Naive thymus-derived CD4-positive, alpha-beta T cell (primary cell): ENCODE measurements at places on chromosomes 12 and 14. TPM values are rescaled to one million over a fixed set of nuclear protein-coding genes. Genes with fewer than 3 reads are reported as not detected.

The FSCB gene
- total RNA-seq, result not detected

The DBX2 gene
- total RNA-seq, result not detected

The CCDC85C gene
- 7.8 TPM for total RNA-seq

The PLEKHD1 gene
- 0.30 TPM for total RNA-seq

The ADAMTS20 gene
- total RNA-seq, result not detected in 2 replicates

The CACNA2D4 gene
- total RNA-seq, result 23.4 TPM

The ITFG2 gene
- total RNA-seq, result 76.3 TPM

The RASSF8 gene
- not detected for total RNA-seq

The PLA2G1B gene
- total RNA-seq, result not detected

GRCh38 chr14:60720391-60720790 lies 3.8 kb downstream of the SIX4 start:
- no peak overlapping the region for H3K4me3 ChIP-seq
- no peak for DNase-seq
- no peaks in the 10 kb centered on the region for H3K36me3 ChIP-seq
- peaks cover 5% of the 10 kb centered on the region for H3K4me1 ChIP-seq
- H3K27ac ChIP-seq, result no peak overlapping the region

GRCh38 chr14:104451474-104451873 lies 128.1 kb upstream of the C14orf180 start:
- H3K4me1 ChIP-seq, result no peaks in the 10 kb centered on the region
- no peak overlapping the region for H3K27ac ChIP-seq
- DNase-seq, result no peak
- no peak overlapping the region for H3K4me3 ChIP-seq
- no peaks in the 10 kb centered on the region for H3K36me3 ChIP-seq
- no peaks in the 10 kb centered on the region for H3K27me3 ChIP-seq

- H3K27me3 ChIP-seq, result no peaks in the 10 kb centered on the region
- DNase-seq, result peak; percentile 98
- peaks cover 7% of the 10 kb centered on the region for H3K4me1 ChIP-seq
- peak within 1 kb of the TSS; percentile 90 for H3K4me3 ChIP-seq
Observed at GRCh38 chr12:25195056-25195971, at the start of the genes DNAI7 and ETFRF1. DNAI7 (minus strand) TSS chr12:25195160; CDS start chr12:25195078, 82 bp downstream. ETFRF1 (plus strand) TSS chr12:25195237; CDS start chr12:25203957, 8,720 bp downstream.

GRCh38 chr14:60944204-60944603 lies 36.7 kb downstream of the TRMT5 start:
- no peak overlapping the region for H3K4me3 ChIP-seq
- H3K36me3 ChIP-seq, result no peaks in the 10 kb centered on the region
- H3K27ac ChIP-seq, result no peak overlapping the region
- DNase-seq, result no peak
- H3K4me1 ChIP-seq, result no peaks in the 10 kb centered on the region
- H3K27me3 ChIP-seq, result no peaks in the 10 kb centered on the region

- DNase-seq, result no peak
- H3K36me3 ChIP-seq, result no peaks in the 10 kb centered on the region
- H3K4me3 ChIP-seq, result no peak overlapping the region
- no peak overlapping the region for H3K27ac ChIP-seq
Observed at GRCh38 chr12:14313379-14314138, 51.9 kb upstream of the ATF7IP start.

GRCh38 chr12:88993651-88994050 lies 358.6 kb downstream of the DUSP6 start:
- no peaks in the 10 kb centered on the region for H3K36me3 ChIP-seq
- DNase-seq, result no peak
- H3K27ac ChIP-seq, result no peak overlapping the region
- no peak overlapping the region for H3K4me3 ChIP-seq

- DNase-seq, result no peak
- H3K36me3 ChIP-seq, result no peaks in the 10 kb centered on the region
- no peak overlapping the region for H3K27ac ChIP-seq
- no peak overlapping the region for H3K4me3 ChIP-seq
- no peaks in the 10 kb centered on the region for H3K27me3 ChIP-seq
- H3K4me1 ChIP-seq, result no peaks in the 10 kb centered on the region
Observed at GRCh38 chr12:42985506-42985905, 396.0 kb upstream of the PRICKLE1 start.

DNA sequence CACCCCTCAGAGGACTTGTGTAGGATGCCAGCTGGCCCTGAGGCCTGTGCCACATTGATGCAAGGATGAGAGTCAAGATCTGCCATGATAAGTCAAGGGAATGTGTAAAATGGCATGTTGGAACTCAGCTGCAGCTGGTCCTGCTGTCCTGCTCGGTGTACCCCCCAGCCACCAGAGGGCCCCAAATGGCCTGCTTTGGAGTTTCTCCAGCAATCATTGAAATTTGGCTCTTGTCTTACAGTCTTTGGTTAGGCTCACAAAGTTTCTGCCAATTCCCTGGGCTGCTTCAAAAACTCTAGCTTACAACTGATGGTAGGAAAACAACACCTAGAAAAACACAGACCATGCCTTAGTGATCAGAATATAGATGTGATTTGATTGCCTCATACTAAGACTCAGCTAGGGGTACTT lies 76.8 kb downstream of the HSD17B6 start:
- no peak for DNase-seq
- H3K4me3 ChIP-seq, result no peak overlapping the region
- H3K27me3 ChIP-seq, result no peaks in the 10 kb centered on the region
- H3K36me3 ChIP-seq, result no peaks in the 10 kb centered on the region
- peaks cover 10% of the 10 kb centered on the region for H3K4me1 ChIP-seq

- peak; percentile 25 for DNase-seq
- H3K27ac ChIP-seq, result peak overlapping the region; percentile 97
- H3K4me1 ChIP-seq, result peaks cover 43% of the 10 kb centered on the region
- peaks cover 13% of the 10 kb centered on the region for H3K36me3 ChIP-seq
- H3K4me3 ChIP-seq, result peak overlapping the region; percentile 92
Observed at GRCh38 chr12:120536064-120536791, 2.1 kb downstream of the RNF10 start.

GRCh38 chr14:51564460-51564859 lies 87.2 kb upstream of the FRMD6 start:
- no peak for DNase-seq
- no peak overlapping the region for H3K4me3 ChIP-seq
- H3K27ac ChIP-seq, result no peak overlapping the region
- no peaks in the 10 kb centered on the region for H3K36me3 ChIP-seq

DNA sequence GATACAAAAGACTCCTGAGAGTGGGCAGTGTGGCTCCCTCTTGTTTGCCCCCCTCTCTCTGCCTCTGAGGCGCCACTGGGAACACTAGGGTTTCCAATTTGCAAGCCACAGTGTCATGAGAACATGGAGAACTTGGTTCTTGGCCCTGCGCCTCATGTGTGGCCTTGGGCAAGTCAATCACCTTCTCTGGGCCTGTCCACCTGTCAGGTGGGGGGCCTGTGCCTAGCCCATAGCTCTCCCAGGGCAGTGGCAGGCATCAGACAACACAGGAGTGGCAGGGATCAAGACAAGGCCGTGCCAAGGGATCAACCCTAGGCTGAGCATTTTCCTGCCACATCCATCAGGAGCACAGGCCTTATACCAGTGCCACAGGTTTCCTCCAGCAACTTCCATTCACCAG lies 185.3 kb downstream of the CALM1 start:
- DNase-seq, result no peak
- no peaks in the 10 kb centered on the region for H3K36me3 ChIP-seq
- H3K4me1 ChIP-seq, result no peaks in the 10 kb centered on the region
- H3K4me3 ChIP-seq, result no peak overlapping the region
- no peaks in the 10 kb centered on the region for H3K27me3 ChIP-seq

DNA sequence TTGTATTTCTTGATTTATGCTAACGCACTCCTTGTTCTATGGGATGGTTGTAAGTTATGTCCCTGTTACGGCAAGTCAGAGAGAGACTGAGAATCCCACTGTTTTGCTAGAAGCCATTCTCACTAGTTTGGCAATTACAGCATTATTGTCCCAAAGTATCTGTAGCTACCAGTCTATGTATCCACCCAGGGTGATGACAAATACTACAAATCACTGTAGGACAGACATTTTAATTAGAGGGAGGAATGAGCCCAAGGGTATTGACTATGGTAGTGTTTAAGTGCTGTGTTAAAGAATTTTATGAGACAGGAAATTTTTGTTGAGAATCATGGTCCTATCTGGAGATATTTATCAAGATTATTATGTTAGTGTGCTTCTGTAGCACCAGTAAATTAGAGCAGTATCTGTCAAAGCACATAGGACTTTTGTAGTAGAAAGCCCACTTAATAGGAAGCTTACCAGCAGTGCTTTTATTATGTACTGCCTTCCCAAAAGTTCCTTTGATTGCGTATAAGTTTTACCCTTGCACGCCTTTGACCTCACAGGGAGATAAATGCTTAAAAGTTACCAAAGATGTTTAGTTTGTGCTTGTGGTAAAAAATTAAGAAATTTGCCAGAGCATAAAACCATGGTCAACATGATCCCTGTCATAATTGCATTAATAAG lies 10.7 kb downstream of the PRKCH start:
- H3K4me1 ChIP-seq, result peaks cover 60% of the 10 kb centered on the region
- no peaks in the 10 kb centered on the region for H3K27me3 ChIP-seq
- H3K36me3 ChIP-seq, result no peaks in the 10 kb centered on the region

GRCh38 chr14:80475074-80475473 lies 263.8 kb upstream of the DIO2 start:
- H3K27me3 ChIP-seq, result no peaks in the 10 kb centered on the region
- no peak overlapping the region for H3K4me3 ChIP-seq
- no peaks in the 10 kb centered on the region for H3K4me1 ChIP-seq
- H3K27ac ChIP-seq, result no peak overlapping the region

DNA sequence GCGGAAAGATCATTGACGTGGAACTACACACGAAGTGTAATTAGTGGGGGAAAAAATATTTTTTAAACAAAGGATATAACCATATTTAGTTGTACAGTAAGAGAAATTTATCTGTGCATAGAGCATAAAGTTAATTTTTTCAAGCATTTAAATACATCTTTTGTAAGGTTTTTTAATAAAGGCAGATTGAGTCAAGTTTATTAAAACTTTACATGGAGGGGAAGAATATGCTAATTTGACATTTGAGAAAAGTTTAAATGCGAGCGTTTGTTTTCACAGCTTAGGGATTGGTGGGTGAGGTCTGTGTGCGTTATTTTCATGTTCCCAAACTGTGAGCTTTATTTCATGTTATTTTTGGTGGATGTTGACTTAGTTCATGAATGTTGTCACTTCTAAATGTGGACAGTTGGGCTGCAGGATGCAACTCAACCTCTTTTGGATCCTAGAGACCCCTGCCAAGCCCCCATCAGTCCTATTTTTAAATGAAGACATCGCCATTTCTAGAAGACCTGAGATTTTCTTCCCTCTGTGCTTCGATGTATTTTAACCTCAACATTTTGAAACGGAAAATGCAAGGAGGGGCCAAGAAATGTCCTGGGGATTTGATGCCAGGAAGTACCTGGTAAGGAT lies 32.3 kb downstream of the BRI3BP start:
- no peaks in the 10 kb centered on the region for H3K27me3 ChIP-seq
- no peaks in the 10 kb centered on the region for H3K4me1 ChIP-seq
- no peak overlapping the region for H3K4me3 ChIP-seq
- no peak for DNase-seq
- peaks cover 5% of the 10 kb centered on the region for H3K36me3 ChIP-seq

GRCh38 chr12:57837864-57838562 lies 8.5 kb downstream of the CTDSP2 start:
- H3K27me3 ChIP-seq, result no peaks in the 10 kb centered on the region
- no peak for DNase-seq
- peak overlapping the region; percentile 12 for H3K4me3 ChIP-seq
- H3K4me1 ChIP-seq, result peaks cover 95% of the 10 kb centered on the region
- H3K36me3 ChIP-seq, result no peaks in the 10 kb centered on the region
- peak overlapping the region; percentile 89 for H3K27ac ChIP-seq

- no peaks in the 10 kb centered on the region for H3K4me1 ChIP-seq
- H3K27me3 ChIP-seq, result peaks cover 3% of the 10 kb centered on the region
- H3K4me3 ChIP-seq, result no peak overlapping the region
- H3K27ac ChIP-seq, result no peak overlapping the region
- no peaks in the 10 kb centered on the region for H3K36me3 ChIP-seq
Observed at GRCh38 chr12:70876952-70877351, 43.6 kb downstream of the PTPRR start.

- H3K4me3 ChIP-seq, result no peak within 1 kb of the TSS
- H3K27me3 ChIP-seq, result no peaks in the 10 kb centered on the region
- no peak within 1 kb of the TSS for H3K27ac ChIP-seq
- H3K4me1 ChIP-seq, result no peaks in the 10 kb centered on the region
- no peaks in the 10 kb centered on the region for H3K36me3 ChIP-seq
Observed at GRCh38 chr14:103084021-103084919, at the start of gene LBHD2. LBHD2 (plus strand) TSS chr14:103084210; CDS start chr14:103086013, 1,803 bp downstream.

GRCh38 chr12:43696154-43696553 lies 62.4 kb downstream of the PUS7L start:
- no peaks in the 10 kb centered on the region for H3K4me1 ChIP-seq
- no peaks in the 10 kb centered on the region for H3K36me3 ChIP-seq
- DNase-seq, result no peak
- no peak overlapping the region for H3K27ac ChIP-seq

DNA sequence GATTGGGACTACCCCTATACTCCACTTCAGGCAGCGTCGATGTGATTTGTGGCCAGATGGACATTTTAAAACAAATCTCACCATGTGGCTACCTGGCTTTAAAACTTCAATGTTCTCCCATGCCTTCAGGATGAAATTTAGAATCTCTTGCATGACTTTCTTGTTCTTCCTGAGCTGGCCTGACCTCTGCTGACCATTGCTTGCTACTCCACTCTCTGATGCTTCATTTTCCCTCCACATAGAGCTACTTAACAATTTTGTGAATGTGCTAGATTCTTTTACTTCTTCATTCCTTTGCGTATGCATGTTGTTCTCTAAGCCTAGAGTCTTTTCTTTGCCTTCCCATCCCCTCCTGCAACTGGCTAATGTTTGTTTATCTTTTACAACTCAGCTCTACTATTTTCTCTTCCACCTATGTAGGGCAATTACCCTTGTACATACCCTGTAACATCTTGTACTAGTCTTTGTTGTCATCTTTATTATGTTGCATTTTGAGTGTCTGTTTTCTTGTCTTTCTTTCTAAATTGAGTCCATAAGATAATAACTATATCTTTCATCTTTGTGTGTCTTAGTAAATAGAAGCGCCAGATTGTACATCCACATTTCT lies 41.2 kb downstream of the YLPM1 start:
- H3K4me1 ChIP-seq, result no peaks in the 10 kb centered on the region
- H3K36me3 ChIP-seq, result peaks cover 26% of the 10 kb centered on the region
- DNase-seq, result peak; percentile 28
- H3K27ac ChIP-seq, result no peak overlapping the region
- no peak overlapping the region for H3K4me3 ChIP-seq
- no peaks in the 10 kb centered on the region for H3K27me3 ChIP-seq
